Muscle of arm (tissue), 14 donors: ENCODE measurements at places on chromosomes 1 and 21.

DNA sequence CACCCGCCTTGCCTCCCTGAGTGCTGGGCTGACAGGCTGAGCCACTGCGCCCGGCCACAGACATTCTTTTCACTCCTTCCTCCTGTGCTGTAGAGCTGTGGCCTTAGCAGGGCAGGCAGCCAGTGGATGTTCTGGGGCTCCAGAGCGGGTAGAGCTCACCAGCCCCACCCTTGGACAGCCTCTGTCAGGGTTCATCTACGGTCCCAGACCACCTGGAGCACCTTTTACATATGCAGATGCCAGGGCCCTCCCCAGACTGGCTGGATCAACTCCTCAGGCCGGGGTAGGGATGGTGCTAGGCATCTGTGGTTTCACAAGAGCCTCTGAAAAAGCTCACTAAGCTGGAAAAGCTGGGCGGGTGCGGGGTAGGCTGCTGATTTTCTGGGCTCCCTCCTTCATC is 4.6 kb downstream of the ATP13A2 start:
- DNase-seq = no peak

DNA sequence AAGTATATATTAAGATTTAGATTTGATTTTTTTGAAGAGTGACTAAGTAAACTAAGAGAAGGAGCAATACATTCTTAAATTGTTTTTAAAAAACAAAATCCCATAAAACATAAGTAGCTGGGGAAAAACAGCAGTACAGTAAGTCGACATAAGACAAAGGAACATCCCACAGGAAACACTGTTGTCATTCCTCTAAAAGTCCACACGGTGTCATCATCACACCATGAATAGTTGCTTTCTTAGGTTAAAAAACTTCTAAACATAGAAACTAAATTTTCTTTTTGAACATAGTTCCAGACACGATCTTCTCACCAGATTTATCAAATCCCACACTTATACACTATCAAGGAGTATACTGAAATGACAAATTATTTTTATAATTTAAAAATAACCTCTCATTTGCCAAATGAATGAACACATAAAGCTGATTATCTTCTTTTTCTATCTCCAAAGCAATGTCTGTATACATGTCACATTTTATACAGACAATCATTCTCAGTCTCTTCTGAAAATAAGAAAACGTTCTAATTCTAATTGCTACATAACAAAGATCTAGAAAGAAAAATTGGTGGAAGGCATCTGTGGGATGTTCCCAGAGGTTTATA is 15.8 kb downstream of the ODF2L start:
- DNase-seq = peak; percentile 74

GRCh38 chr1:210294999-210295745 is 33.5 kb upstream of the HHAT start:
- DNase-seq = peak; percentile 57

GRCh38 chr1:174753131-174753530 is 246.6 kb upstream of the CACYBP start:
- no peak for DNase-seq

- no peak for DNase-seq
Measured at GRCh38 chr1:6105218-6105679, 59.6 kb downstream of the KCNAB2 start.

DNA sequence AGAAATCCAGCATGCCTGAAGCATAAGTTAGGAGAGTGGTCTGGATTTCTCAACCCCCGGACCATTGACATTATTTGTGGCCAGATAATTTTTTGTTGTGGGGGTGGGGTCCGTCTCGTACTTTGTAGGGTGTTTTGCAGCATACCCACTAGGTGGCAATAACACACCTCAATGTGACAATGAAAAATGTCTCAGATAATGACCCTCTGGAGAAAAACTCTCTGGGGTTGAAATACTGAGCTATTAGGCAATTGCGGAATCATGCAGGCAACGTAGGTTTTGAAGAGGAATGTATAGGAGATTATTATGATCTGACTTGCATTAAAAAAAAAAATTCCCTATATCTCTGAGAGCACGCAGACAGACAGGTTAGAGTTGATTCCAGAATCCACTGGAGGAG is 25.3 kb upstream of the RRP15 start:
- no peak for DNase-seq

DNA sequence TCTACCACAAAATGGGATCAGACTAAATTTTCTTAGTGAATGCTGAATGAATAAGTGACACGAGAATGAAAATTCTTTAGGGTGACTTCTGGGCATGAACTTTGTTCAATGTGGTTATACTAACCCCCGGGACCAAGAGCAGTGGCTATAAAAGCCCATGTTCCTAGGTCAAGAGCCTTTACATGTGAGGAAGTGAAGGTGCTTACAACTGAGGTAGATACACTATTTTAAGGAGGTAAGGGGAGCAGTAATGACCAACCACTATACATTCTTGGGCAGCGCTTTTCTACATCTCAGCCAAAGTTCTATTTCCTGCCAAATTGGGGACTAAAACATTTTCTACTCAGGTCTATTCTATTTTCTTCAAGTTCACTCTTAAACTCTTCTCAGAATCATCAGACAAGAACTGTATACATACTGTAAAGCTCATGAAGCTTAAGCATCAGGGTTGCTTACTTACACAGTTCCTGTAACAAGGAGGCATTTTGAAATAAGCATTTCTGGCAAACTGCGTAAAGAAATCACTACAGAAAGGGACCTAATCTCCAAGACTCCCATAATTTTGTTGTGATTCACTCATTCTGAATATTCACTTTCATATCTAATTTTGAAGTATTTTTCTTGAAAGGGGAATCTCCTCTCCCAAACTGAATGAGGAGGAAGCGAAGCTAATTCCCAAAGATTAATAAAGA is 8.5 kb upstream of the ARHGAP29 start:
- DNase-seq = no peak

DNA sequence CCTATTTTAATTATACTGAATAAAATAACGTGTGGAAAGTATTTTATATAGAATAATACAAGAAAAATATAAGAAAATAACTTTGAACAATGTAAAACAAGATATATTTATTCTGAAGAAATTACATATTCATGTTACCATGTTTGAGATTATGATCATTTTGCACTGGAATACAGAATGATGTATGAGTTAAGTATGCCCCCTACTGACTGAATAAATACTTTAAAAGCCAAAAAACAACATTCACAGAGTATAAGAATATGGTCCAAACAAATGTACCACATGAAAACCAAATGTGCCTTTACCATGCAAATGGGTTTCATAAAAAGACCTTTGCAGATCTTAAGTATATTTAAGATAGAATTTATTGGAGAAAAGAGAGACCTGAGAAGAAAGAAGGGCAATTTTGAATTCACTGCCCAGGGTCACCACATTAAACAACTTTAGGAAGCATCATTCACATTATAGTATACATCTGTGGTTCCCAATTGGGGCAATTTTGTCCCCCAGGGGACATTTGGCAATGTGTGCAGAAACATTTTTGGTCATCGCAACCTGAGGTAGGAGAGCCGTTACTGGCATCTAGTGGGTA is 136.6 kb upstream of the GFI1 start:
- no peak for DNase-seq

GRCh38 chr1:93612510-93612909 is 69.1 kb downstream of the BCAR3 start:
- no peak for DNase-seq

- no peak for DNase-seq
Measured at GRCh38 chr1:8523666-8524206, 205.8 kb downstream of the SLC45A1 start.

GRCh38 chr1:25620701-25621350 is 4.2 kb downstream of the MAN1C1 start:
- no peak for DNase-seq

GRCh38 chr1:205444931-205445645 is 10.8 kb downstream of the BLACAT1 start:
- DNase-seq = peak; percentile 52

DNA sequence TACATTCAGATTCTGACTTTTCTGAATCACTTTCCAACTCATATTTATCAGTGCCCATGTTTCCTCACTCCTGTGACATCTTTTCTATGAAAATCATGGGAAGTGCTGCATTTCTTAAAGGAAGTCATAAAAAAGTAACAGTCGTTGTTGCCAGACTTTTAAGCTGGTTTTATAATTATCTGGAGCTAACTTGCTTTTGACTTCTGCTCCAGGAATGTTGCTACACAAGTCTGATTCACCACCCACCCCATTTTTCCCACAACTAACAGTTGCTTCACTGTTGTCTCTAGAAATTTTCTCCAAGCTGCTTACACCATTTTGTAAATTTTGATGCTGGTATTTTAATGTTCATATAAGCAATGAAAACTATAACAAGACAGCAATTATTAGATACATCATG is 12.2 kb downstream of the FCRLB start:
- no peak for DNase-seq

- DNase-seq = no peak
Measured at GRCh38 chr1:45793942-45794604, 9.3 kb upstream of the MAST2 start.
